ENCODE measurements at places on chromosomes 11 and 22. TPM values are rescaled to one million over a fixed set of nuclear protein-coding genes. Genes with fewer than 3 reads are reported as not detected.

The ARHGAP8 gene
- 4.4 TPM for total RNA-seq

The PKDREJ gene
- total RNA-seq = 0.14 TPM

The CARD16 gene
- total RNA-seq = not detected

The FOLR2 gene
- total RNA-seq = 7.7 TPM

The ENDOD1 gene
- 35.0 TPM for total RNA-seq

The ENTHD1 gene
- total RNA-seq = not detected

The SLC29A2 gene
- 0.26 TPM for total RNA-seq

The HEPHL1 gene
- not detected for total RNA-seq

The TMEM191B gene
- not detected for total RNA-seq

The SERHL2 gene
- 9.1 TPM for total RNA-seq

The OR4C5 gene
- total RNA-seq = not detected

The TNNT3 gene
- total RNA-seq = 29.3 TPM

The PVALB gene
- 2.3 TPM for total RNA-seq

The OR8G5 gene
- not detected for total RNA-seq

The LGALS12 gene
- not detected for total RNA-seq

The SLCO2B1 gene
- total RNA-seq = 58.1 TPM

The OR51F2 gene
- total RNA-seq = not detected

The TENM4 gene
- 1.5 TPM for total RNA-seq

The INS gene
- total RNA-seq = not detected

The SAA4 gene
- not detected for total RNA-seq

The SLC43A1 gene
- 18.6 TPM for total RNA-seq

The HRAS gene
- total RNA-seq = 5.4 TPM

The LRRC10B gene
- total RNA-seq = 4.6 TPM

The C22orf23 gene
- total RNA-seq = not detected

The DNAJC4 gene
- total RNA-seq = not detected

The ABCC8 gene
- under 0.01 TPM for total RNA-seq

The CYB5R2 gene
- 24.7 TPM for total RNA-seq

The SIPA1 gene
- 24.5 TPM for total RNA-seq

The KCNJ1 gene
- total RNA-seq = not detected

The RSF1 gene
- 26.5 TPM for total RNA-seq

The BBOX1 gene
- total RNA-seq = not detected

The SLC22A8 gene
- total RNA-seq = not detected

The DGCR6 gene
- total RNA-seq = 2.9 TPM

The MRPL11 gene
- total RNA-seq = 31.2 TPM

The OR52L1 gene
- total RNA-seq = not detected

The OR56A1 gene
- 0.07 TPM for total RNA-seq

The SNX15 gene
- 23.0 TPM for total RNA-seq

The GAS2 gene
- total RNA-seq = not detected

The CCDC89 gene
- not detected for total RNA-seq

The EXPH5 gene
- 2.1 TPM for total RNA-seq

The TESMIN gene
- 1.6 TPM for total RNA-seq

The CECR2 gene
- total RNA-seq = 2.3 TPM

The DCHS1 gene
- total RNA-seq = 26.8 TPM

The APOA4 gene
- not detected for total RNA-seq

The CEND1 gene
- not detected for total RNA-seq

The SPTBN2 gene
- 2.8 TPM for total RNA-seq

The ANAPC15 gene
- 7.7 TPM for total RNA-seq

The C11orf52 gene
- total RNA-seq = 1.6 TPM

The XKR3 gene
- total RNA-seq = not detected

The LIF gene
- total RNA-seq = not detected

The C1QTNF4 gene
- total RNA-seq = 5.0 TPM

The FIBIN gene
- total RNA-seq = 6.8 TPM

The TYR gene
- total RNA-seq = not detected

The HTR3A gene
- total RNA-seq = 0.21 TPM

The PRR5L gene
- total RNA-seq = 15.3 TPM
